ENCODE measurements at places on chromosomes 1 and 21. TPM values are rescaled to one million over a fixed set of nuclear protein-coding genes. Genes with fewer than 3 reads are reported as not detected.

Gene KIRREL1
- total RNA-seq: 32.8 TPM

DNA sequence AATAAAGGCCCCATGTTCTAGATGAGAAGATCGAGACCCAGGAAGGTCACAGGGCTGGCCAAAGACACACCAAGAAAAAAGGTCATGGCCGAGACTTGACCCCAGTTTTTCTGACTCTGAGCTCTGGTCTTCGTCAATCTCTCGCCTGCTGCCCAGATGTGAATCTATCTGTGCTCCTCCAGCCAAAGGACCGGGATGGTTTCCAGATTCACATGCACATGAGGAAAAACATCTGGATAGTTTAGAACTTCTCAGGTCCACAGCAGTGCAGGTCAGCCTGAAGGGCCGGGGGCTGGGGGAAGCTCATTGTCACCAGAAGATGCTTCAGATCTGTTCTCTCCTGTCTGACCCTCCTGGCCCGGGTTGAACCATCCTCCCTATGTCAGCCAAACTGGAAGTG, 49.0 kb downstream of the KCNN3 start:
- H3K27ac ChIP-seq: no peak overlapping the region
- no peaks in the 10 kb centered on the region for H3K36me3 ChIP-seq
- H3K27me3 ChIP-seq: no peaks in the 10 kb centered on the region
- peaks cover 13% of the 10 kb centered on the region for H3K4me1 ChIP-seq
- no peak overlapping the region for H3K4me3 ChIP-seq

GRCh38 chr1:171805395-171806115, 24.1 kb downstream of the METTL13 start:
- H3K4me3 ChIP-seq: no peak overlapping the region
- DNase-seq: no peak
- H3K27me3 ChIP-seq: no peaks in the 10 kb centered on the region
- H3K4me1 ChIP-seq: peaks cover 24% of the 10 kb centered on the region
- no peak overlapping the region for H3K27ac ChIP-seq

DNA sequence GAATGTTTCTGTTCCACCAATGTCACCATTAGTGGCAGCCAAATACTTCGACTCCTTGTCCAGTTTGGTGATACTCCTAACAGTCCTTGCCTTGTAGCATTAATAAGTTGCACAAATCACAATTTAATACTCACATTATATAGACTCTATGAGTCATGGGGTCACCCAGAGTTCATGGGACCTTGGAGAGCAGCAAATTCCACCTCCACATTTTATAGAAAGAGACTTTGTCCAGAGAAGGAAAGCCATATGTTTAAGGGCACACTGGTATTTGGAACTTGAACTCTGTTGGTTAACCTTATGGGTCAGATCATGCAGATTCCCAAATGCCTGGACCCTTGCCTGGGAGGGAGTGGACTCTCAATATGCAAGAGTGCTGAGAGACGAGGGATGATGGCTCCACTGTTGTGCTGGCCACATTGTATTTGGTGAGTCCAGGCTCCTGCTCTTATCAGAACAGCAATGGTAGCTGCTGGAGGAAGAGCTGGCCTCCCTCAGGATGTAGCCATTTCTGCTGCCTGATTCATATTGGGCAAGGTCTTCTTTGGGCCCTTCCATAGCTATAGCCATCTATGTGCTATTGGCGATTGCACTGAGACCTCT, 30.6 kb downstream of the DNAJC6 start:
- H3K27me3 ChIP-seq: no peaks in the 10 kb centered on the region
- no peak overlapping the region for H3K27ac ChIP-seq
- H3K36me3 ChIP-seq: peaks cover 7% of the 10 kb centered on the region
- no peak for DNase-seq

GRCh38 chr1:23564529-23565122, 5.3 kb upstream of the ID3 start:
- H3K4me1 ChIP-seq: peaks cover 84% of the 10 kb centered on the region
- H3K27ac ChIP-seq: peak overlapping the region; percentile 69
- DNase-seq: no peak
- H3K36me3 ChIP-seq: no peaks in the 10 kb centered on the region

Gene KCNQ4
- 3.3 TPM for total RNA-seq

Gene CCDC30
- 2.1 TPM for total RNA-seq

Gene S100A7
- not detected for total RNA-seq
